ENCODE measurements at places on chromosomes 3 and 15.

DNA sequence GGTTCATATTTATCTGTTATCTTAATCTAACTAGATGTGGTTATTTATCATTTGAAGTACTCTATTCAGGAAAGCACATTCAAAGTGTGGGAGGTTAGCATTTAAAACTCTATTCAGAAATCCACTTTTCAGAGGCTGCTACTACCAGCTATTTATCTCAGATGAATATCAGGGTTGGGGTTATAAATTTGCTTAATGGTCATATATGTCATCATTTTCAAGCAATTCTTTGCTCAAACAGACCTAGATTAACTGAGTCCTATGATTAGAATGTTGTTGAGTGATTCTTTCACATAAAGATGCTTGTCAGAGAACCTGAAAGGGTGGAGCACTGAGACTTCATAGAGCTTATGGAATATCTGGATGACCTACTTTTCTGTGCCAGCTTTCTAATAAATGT, 436.9 kb upstream of the TGFBR2 start:
- DNase-seq = no peak

GRCh38 chr3:186571644-186572013, 1.1 kb downstream of the DNAJB11 start:
- no peak for DNase-seq

- DNase-seq = no peak
Measured at GRCh38 chr3:127247292-127247691, 40.6 kb downstream of the PRR20G start.

DNA sequence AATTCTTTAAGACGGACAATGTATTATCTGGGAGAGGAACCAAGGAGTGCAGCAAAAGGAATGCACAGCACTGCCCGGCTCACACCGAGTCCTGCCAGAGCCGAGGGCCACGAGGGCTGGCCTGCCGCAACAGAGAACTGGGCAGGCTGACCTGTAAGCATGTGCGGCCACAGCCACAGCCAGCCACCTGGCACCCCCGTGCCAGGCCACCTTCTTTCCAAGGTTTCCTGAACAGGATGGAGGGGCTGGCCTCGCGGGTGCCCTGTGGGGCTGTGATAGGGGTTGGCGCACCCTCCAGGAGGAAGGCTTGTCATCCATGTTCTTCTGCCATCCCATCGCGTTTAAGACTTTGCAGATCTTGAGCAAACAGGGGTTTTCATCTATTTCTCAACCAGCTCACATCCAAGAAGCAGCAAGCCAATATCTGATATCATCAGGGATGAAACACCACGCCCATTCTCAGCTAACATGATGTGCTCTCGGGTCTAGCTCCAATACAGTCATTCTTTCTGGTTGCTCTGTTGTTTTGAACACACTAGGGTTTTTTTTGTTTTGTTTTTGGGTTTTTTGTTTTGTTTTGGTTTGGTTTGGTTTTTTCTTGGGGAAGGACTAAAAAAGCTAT, 10.2 kb downstream of the CA12 start:
- no peak for DNase-seq

DNA sequence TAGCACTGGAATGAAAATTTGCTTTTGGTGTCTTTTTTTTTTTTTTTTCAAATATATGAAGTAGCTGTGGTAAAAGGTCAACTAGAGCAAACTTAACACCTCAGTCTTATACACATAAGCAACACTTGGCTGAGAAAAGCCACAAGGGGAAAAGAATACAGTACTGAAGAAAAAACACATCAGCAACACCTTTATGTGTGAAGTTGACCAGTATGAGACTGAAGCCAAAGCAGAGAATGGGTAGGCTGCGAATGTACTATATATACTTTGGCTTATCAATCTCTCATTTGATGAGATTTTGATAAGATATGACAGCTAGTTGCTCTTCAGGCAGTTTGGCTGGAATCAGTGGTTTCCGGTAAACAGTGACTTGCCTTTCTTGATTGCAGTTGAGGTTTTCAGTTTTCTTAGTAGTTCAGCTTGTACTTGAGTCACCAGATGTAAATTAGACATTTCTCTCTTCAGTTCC, 22.0 kb upstream of the ZCWPW2 start:
- no peak for DNase-seq

GRCh38 chr3:47512416-47513124, 942 bp downstream of the ELP6 start:
- DNase-seq = no peak

GRCh38 chr3:195319060-195319459, 48.1 kb upstream of the XXYLT1 start:
- no peak for DNase-seq

DNA sequence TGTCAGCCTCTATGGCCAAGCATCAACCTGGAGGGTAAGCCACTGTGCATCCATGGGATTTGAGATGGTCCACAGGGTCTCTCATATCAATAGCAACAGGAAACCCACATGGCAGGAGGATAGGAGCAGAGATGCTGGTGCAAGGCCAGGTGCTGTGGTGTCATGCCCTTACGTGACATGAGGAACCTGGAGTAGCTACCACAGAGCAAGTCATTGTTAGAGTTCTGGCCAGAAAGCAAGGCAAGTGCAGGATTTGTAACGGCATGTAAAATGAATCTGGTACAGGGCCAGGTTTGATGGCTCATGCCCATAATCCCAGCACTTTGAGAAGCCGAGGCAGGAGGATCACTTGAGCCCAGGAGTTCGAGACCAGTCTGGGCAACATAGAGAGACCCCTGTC, 14.8 kb upstream of the ZNF774 start:
- DNase-seq = no peak

DNA sequence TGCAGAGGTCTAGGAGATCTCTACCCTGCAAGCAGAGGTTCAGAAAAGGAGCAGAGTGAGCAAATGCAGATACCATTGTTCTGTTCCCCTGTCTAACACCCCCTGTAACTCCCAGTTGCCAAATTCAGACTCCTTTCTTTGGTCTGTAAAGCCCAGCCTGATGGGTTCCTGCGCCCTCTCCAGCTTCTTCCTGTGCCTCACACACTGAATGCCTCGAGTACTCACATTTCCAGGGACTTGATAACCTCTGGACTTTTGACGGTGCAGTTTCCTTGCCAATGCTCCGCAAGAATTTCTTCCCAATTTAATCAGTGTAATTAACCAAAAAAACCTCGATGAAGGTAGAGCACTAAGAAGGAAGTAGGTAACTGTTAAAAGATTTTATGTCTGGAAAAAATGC, 19.3 kb downstream of the PDE8A start:
- no peak for DNase-seq

GRCh38 chr15:39388118-39388517, 192.8 kb upstream of the THBS1 start:
- no peak for DNase-seq

DNA sequence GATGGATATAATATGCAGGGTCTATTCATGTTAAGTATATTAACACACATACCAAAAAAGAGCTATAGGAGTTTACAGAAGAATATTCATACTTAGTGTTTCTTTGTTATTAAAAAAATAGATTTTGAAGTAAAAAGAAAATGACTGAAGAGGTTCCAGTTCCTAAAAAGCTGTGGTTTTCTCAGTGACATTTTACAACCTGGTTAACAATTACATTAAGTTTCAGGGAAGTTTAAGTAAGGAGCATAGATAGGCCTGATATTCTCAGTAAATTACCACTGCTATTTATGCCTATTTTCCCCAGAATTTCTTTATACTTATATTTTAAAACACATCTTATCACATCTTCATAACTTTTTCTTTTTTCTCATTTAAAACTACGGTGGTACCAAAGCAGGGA, 43.6 kb upstream of the SPTSSB start:
- DNase-seq = no peak

GRCh38 chr3:149678351-149678950, 20.6 kb upstream of the WWTR1 start:
- DNase-seq = no peak

DNA sequence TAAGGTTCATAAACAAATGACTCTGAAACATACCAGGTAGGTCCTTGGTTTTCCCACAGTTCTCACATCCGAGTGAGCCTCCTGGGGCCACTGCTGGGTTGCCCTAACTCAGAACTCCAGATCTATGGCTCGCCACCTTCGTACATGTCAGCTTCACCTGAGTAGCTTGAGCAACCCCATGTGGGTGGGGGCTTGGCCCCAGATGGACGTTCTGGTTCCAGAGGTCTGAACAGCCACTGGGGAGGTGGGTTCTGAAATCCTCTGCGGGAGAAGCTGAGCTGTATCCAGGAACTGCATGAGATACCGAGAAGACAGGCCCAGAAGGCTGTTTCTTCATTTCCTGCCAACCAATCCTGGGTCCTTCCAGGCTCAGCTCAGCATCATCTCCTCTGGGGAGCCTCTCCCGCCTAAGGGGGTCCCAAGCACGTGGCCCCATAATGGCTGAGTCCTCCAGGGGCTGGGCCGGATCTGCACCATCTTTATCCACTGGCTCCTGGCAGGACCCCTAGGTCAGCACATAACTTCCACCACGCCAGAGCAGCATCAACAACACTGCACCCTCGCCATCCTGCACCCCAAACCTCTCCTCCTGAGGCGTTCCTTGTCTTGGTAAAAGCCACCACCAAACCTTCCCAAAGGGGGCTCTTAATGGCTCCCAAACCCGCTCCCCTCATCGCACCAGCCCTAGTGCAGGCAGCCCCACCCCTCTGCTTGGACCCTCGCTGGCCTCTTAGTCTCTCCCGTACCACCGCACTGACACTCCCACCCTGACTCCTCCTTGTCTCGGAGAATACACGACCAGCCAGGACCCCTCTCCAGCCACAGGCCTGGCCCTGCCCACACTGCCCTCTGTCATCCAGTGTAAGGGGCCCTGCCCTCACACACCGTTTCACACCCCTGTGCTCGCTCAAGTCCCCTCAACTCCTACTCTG, 39.8 kb downstream of the PCSK6 start:
- DNase-seq = no peak

- DNase-seq = no peak
Measured at GRCh38 chr3:37742121-37742520, 119.6 kb upstream of the CTDSPL start.

- no peak for DNase-seq
Measured at GRCh38 chr3:39189150-39189958, 3.0 kb downstream of the XIRP1 start.

DNA sequence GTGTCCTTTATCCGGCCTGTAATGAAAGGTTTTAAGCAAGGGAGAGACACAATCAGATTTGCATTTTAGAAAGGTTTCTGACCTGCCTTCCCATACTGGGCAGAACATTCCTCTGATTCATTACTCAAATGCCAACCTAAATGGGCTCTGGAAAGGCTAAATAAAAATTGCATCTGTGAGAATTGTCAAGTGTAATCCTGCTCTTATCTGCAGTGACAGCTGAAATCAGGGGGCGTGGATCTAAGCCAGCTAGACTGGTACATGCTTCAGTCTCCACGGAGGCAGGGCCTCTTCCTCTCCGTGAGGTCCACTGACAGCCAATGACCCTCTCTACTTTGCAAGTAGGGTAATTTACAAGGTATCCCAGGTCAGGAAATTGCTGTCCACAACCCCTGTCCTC, 32.5 kb upstream of the MINAR1 start:
- DNase-seq = no peak

DNA sequence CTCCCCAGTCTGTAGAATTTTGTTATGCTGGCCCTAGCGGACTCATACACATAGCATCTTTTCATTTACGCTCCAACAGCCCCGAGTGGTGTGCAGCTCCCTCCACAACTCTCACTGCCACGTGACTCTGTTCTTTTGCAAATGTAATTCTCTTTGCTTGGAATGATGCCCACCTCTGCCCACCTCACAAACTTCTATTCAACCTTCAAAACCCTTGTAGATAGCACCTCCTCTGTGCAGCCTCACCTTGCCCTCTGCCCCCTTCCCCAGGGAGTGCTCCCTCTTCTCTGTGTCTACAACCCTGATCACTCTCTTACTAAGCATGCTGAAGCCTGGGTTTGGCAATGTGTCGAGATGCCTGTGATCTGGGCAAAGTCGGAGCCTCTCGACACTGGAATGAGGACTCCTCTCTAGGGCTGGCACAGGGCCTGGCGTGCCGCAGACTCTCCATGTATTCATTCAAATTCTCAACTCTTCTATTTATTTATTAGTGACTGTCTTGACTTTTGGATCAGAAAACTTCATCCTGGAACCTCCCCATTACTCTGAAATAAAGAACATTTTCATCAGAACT, 73.5 kb downstream of the MGLL start:
- DNase-seq = no peak

GRCh38 chr3:141126661-141127343, 75.7 kb downstream of the SPSB4 start:
- no peak for DNase-seq

DNA sequence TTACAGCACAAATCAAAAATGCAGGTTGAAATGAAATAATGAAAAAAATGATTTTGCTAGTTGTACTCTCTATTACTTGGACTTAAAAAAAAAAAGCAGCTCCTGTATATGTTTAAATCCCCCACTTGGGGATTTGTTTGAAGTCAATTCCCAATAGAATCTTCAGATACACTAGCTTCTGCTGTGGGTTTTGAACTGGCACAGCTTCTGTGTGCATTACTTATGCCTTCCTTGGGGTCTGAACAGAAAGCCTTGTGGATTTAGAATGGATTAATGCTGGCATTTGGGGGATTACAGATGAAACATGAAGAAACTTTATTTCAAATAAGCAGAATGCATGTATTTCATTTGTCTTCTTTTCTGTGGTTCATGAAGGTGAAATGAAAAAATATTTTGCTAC, 513.2 kb upstream of the TBL1XR1 start:
- no peak for DNase-seq

GRCh38 chr3:133441867-133442270, 42.0 kb downstream of the BFSP2 start:
- DNase-seq = no peak
